ENCODE measurements at places on chromosomes 2 and 18.

- DNase-seq, result no peak
Measured at GRCh38 chr2:37969731-37970130, 44.6 kb downstream of the RMDN2 start.

DNA sequence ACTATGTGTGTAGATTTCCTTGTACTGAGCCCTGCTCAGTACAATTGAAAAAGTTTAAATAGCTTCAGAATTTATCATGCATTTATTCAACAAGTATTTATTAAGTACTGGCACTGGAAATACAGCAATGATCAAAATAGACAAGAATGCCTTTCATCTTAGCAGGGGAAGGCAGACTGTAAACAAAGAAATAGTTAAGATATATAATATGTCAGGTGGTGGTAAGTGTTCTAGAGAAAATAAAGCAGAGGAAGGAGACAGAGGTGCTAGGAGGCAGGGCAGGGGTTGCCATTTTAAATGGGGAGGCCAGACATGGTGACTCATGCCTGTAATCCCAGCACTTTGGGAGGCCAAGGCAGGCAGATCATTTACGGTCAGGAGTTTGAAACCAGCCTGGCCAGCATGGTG is 13.6 kb upstream of the LIPG start:
- peak; percentile 89 for DNase-seq

GRCh38 chr2:17879913-17880274 is 1.4 kb downstream of the KCNS3 start:
- no peak for DNase-seq

GRCh38 chr18:6589923-6590322 is 139.6 kb upstream of the ARHGAP28 start:
- DNase-seq, result no peak

- no peak for DNase-seq
Measured at GRCh38 chr18:58769321-58769720, 95.4 kb upstream of the ZNF532 start.

DNA sequence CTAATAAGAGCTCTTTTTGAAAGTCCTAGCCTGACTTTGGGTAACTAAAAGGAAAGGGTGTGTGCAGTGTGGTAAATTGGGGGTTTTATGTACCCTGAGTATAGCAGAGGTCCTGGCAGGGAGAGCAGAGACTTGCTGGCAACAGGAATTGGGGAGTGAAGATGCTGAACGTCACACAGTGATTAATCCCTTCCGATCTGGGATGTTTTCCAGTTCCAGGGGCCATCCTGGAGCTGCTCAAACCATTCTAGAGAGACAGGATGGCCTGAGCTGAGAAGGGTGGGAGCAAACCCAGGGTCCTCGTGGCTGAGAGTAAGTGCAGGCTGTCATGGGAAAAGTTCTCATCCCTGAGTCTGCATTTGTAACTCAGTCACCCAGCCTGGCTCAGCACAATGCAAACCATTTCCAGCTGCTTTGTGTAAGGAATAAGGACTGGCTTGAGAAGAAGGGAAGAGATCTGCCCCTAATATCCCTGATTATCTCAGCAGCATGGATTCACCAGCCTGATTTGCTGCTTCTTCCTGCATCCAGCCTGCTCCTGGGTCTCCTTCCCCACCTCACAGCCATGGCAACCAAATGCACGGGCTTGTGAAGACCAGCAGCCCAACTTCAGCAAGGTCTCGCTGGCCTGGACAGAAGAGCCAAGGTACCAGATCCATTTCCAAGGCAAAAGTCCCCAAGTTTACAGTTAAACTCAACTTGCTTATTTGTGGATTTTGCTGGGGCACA is 47.1 kb upstream of the CELF4 start:
- DNase-seq, result no peak

GRCh38 chr2:213274143-213274542 is 10.1 kb upstream of the SPAG16 start:
- no peak for DNase-seq

DNA sequence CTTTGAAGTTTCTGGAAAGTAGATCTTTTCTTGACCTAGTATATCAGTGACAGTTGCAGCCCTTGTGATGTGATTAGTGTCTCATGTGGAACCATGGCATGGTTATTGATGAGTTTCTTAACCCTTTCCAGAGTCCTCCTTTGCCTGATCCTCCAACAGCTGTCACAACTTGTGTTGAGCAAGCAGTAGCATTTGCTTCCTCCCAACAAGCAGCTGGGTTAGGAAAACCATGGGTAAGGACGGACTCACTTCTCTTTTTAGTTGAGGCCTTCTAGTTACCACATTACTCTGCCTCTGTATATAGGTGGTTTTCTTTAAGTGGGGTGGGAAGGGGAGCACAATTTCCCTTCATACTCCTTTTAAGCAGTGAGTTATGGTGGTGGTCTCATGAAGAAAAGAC is 96.3 kb downstream of the XRCC5 start:
- no peak for DNase-seq

GRCh38 chr2:72140621-72140960 is 7.1 kb downstream of the CYP26B1 start:
- DNase-seq, result no peak

- no peak for DNase-seq
Measured at GRCh38 chr2:171584001-171584400, 61.7 kb downstream of the CYBRD1 start.

DNA sequence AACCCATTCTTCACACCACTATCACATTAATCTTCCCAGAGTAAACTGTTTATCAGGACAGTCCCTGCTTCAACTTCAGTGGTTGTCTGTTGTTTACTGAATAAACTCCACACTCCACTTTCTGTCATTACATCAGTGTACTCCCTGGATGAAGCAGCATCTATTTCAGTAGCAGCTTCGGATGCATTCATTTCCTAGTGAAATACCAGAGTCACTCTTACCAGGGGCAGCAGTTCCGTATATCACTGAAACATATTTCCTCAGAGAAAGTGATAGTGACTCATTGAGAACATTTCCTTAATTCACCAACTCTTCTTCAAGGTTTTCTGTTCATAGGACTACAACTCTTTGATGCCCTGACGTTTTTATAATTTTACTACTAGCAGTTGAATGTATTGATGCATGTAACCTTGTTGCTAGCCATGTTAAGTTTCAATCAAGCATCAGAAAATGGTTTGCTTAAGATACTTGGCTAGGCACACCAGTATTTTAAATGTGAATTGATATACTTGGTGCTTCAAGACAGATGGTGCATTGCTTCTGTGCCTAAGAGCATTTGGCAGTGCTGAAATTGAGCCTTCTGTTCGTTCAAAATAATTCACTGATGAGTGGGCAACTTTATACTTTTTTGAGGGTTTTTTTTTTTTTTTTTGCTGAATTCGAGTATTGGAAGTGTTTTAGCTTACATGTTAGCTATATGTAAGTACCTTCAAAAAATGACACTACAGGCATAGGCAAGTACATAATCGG is 92.3 kb downstream of the UBE2E3 start:
- DNase-seq, result no peak

- peak; percentile 16 for DNase-seq
Measured at GRCh38 chr2:161415034-161415986, 787 bp upstream of the TBR1 start.

GRCh38 chr2:29398384-29399237 is 283.4 kb downstream of the CLIP4 start:
- peak; percentile 69 for DNase-seq

DNA sequence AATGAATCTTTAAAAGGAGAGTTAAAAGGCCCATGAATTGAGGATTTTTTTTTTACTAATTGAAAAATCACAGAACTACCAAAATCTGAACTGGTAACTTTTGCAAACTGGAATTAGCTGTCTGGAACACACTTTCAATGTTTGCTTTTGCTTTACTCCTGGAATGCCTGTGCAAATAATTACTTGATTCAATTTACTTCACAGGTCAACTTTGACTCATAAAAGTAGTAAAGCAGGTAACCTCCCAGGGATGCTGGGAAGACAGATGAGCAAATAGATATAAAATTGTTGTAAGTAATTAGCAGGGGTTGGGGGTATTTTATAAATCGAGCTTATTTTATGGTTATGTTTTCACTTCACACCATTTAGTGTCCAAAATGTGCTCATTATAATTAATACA is 398.3 kb upstream of the HNRNPA3 start:
- no peak for DNase-seq

DNA sequence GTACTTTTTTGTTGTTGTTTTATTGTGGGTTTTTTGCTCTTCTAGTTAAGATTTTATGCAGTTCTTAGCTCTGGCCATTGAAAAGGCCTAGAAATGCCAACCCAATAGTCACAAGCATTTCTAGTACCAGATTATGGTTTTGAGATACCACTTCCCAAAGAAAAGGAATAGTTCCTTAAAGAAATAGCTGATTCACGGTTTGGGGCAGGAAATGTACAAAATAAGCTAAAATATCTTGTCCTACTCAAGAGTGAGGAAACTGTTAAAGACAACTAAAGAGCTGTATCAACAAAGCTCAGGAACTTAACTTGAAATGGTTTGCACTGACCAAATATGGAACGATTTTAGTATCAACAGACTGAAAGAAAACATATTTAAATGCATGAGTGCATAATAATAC is 35.4 kb downstream of the PGAP1 start:
- no peak for DNase-seq

GRCh38 chr2:150081775-150082481 is 405.5 kb downstream of the RND3 start:
- no peak for DNase-seq

DNA sequence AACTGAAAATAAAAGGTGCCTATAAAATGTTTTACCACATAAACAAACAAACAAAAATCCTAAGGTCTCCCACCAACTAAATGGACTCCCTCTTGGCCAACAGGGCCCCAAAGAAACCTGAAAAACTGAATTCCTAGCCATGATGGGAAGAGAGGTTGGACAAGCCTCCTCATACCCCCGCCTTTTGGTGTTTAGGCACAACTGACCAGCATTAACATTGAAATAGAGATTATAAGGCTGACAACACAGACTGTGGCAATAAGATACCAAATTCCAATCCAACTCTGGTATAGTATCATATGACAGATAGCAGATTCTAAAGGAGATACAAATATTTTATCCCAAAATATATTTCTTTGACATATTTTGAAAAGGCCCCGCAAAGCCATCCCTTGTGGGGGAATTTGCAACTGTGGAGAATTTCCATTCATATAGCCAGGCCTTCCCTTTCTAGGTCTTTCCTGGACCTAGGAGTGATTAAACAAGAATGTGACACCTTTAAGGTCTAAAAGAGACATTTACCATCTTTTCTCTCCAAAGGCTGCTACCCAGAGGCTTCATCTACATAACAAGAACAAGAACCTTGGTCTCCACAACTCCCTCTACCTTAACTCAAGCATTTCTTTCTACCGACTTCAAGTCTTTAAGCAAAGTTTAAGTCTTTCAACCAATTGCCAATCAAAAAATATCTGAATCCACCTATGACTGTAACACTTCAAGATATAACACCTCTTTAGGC is 80.0 kb downstream of the CHN1 start:
- DNase-seq, result no peak

- DNase-seq, result no peak
Measured at GRCh38 chr2:76311728-76312127, 601.0 kb upstream of the GCFC2 start.

DNA sequence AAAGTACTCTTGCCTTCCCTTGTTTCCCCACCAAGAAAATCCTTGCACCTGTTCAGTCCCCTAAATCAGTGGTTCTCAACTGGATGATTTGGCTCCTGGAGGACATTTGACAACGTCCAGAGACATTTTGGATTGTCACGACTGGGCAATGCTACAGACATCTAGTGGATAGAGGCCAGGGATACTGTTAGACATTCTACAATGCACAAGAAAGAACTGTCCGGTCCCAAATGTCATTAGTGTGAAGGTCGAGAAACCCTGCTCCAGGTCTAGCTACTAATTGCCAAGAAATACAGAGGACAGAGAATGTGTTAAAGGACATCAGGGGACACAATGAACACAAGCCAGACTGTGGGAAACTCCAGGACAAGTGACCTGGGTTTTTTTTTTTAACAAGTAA is 60.0 kb downstream of the LRP2 start:
- no peak for DNase-seq

GRCh38 chr2:196277002-196277401 is 105.6 kb upstream of the STK17B start:
- peak; percentile 51 for DNase-seq

GRCh38 chr18:4293337-4293736 is 161.8 kb downstream of the DLGAP1 start:
- DNase-seq, result no peak

- DNase-seq, result no peak
Measured at GRCh38 chr18:74982946-74983635, 225.8 kb downstream of the PTGR3 start.

Measured in astrocyte of the hippocampus (primary cell).